ENCODE measurements at places on chromosomes 3 and 15.

DNA sequence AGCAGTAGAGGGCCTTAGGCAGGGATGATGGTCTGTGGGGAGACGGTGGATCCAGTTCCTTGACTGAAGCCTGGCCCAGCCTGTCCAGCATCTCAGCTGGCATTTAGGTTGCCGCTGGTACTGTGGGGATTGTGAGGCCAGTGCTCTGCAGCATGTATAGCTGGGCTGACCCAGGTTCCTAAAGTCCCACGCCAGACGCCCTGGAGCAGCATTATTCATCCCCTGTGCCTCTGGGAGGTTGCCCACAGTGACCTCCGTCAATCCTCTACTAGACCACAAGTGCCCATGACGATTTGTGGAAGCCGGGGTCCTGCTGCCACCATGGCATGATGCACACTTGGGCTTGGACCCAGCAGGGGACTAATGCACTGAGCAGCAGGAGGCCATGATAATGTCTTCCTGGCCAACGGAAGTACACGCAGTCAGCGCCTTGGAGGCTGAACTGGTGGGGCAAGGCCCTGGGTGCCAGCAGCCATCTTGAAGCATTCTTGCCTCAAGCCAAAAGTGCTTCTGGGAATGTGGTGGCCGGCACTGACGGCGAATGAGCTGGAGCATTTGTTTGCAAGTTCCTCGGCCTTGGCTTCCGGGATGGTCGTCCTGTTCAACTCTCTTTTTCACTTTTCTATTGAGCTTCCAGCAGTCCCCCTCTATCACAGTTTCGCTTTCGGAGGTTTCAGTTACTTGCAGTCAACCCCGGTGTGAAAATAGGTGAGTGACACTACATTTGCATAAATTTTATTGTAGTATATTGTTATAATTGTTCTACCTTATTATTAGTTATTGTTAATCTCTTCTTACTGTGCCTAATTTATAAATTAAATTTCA is 949.4 kb downstream of the ROBO1 start:
- no peak for DNase-seq

DNA sequence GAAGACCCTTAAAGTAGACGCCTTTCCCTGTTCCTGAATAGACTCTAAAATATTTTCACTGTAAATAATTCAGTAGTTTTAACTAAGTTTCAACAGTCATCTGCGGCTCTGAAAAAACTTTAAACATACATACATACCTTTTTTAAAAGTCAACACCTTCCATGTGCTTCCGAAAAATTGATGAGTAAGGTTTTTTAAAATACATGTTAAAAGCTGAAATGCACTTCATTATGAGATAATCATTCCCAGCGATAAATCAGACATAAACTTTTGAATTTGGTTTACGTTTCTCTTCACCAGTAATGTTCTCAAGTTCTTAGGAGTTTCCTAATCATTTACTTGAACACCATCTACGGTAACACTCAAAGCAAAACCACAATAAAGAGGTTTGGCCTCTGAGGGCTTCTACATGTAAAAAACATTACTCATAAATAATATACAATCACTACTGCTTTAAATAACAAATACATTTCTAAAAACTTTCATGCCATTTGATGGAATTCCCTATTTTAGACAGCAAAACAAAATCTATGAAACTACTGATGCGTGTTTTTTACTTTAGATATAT is 403.5 kb downstream of the SHQ1 start:
- no peak for DNase-seq

DNA sequence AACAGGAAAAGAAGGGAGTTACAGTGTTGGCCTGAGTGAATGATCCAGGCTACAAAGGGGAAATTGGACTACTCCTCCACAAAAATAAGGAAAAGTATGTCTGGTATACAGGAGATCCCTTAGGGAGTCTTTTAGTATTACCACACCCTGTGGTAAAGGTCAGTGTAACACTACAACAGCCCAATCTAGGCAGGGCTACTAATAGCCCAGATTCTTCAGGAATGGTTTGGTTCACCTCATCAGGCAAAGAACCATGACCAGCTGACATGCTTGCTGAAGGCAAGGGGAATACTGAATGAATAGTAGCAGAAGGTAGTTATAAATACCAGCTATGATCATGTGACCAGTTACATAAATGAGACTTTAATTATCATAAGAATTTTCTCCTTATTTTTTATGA is 372.6 kb upstream of the ATP11B start:
- DNase-seq: no peak

DNA sequence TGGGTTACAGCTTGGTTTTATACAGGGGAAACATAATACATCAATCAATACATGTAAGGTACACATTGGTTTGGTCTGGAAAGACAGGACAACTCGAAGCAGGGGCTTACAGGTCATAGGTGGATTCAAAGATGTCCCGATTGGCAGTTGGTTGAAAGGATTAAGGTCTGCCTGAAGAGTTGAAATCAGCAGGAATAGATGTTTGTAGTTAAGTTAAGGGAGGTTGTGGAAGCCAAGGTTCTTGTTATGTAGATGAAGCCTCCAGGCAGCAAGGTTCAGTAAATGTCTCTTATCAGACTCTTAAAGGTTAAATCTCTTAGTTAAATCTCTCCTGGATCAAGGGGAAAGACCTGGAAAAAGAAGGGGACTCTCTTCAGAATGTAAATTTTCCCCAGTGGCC is 58.4 kb upstream of the MINAR1 start:
- no peak for DNase-seq

DNA sequence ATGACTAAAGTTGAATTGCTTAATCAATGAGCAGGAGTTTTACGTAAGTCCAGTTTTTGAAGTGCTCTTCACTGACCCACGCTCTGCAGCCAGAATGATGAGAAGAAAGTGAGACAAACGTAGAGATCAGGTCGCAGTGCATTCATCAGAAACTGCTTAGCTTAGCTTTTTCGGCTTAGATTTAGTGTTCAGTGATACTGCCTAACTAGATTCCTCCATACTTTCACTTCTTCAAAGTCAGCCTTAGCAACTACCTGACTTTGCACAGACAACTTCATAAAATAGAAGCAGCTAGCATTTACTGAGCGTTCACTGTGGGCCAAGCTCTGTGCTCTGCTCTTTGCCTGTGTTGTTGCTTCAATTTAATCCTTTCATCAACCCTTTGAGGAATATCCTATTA is 116.1 kb downstream of the KCNH8 start:
- no peak for DNase-seq

DNA sequence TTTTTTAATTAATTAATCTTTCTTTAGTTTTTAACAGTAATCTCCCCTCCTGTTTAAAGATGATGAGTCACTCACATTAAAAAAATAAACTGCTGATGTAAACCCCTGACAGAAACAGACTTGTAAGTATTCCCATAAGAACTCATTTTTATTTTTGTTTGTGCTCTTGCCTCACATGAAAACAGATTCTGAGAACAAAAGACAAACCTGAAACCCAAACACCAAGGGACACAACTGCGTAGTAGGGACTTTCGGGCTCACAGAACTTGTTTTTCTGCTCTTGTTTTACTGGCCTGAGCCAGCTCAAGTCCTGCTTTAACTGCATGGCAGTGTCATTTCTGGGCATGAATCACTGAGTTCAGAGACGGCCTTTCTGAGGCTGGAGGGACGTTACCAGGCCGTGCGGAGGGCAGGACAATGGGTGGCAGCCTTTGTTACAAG is 600.8 kb downstream of the FOXP1 start:
- peak; percentile 26 for DNase-seq

- no peak for DNase-seq
These were observed 240.7 kb downstream of the SHOX2 start for GRCh38 chr3:157865352-157866000.

GRCh38 chr3:194995922-194996321 is 275.0 kb downstream of the XXYLT1 start:
- no peak for DNase-seq

DNA sequence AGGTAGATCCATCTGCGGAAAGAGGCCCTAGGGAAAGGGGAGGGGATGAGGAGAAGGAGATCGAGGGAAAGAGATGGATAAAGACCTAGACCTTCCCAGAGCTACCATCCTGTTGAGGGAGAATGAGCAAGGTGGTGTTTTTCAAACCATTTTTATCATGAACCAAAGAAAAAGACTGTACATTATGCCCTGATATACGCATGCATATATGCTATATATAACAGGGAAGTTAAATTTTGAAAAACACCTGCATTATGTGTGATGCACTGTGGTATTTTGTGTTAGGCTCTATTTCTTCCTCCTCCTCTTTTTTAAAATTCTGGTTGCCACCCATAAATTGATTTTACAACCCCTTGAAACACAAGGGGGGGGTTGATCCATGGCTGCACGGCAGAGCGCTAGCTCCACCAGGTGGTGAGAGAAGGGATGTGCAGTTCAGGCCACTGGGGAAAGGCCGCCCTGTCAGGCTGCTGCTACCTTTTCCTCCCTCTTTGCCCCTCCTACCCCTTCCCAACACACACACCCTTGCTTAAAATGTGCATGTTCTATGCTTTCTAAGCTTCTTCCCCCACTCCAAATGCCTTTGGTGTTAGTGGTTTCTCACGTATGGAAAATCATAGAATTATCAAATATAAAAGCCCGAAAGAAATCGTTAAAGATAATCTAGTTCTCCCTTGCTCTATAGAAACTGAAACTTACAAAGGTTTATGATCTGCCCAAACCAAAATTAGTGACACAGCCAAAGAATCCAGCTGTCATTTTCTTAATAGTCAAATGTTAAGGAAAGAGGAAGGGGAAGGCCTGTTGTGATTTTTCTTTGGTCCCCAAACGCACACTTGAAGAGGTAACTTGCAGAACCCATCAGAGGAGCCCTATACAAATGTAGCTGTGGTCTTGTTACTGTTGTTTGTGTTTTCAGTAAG is 262.0 kb upstream of the UMPS start:
- peak; percentile 13 for DNase-seq

DNA sequence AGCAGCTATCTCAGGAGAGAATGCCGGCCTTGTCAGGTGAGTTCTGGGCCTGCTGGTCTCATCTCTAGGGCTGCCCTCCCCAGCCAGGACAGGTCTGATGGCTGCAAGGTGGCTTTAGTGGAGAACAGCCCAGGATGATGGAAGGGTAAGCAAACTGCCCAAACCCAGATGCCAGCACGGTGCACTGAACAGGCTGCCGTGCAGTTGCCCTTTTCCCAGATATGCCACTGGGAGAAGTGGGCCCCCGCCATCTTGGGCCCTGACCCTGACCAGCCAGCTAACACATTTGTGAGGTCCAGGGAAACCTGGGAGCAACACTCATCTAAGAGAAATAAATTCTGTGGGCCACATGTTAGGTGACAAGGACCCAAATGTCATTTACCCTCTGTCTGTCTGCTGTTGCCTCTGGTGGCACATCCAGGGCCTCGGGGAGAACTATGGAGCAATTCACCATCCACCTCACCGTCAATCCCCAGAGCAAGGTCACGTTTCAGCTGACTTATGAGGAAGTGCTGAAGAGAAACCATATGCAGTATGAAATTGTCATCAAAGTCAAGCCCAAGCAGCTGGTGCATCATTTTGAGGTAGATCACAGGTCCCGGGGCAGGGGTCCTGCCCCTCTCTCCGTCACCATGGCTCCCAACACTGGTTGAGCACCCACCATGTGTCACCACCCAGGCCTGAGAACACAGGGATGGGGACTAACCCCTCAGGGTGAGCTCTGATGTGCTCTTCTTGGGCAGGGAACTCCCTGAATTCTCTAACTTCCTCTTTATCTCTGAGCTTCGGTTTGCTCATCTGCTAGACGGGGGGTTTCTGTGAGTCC is 1.8 kb downstream of the ITIH1 start:
- DNase-seq: no peak

DNA sequence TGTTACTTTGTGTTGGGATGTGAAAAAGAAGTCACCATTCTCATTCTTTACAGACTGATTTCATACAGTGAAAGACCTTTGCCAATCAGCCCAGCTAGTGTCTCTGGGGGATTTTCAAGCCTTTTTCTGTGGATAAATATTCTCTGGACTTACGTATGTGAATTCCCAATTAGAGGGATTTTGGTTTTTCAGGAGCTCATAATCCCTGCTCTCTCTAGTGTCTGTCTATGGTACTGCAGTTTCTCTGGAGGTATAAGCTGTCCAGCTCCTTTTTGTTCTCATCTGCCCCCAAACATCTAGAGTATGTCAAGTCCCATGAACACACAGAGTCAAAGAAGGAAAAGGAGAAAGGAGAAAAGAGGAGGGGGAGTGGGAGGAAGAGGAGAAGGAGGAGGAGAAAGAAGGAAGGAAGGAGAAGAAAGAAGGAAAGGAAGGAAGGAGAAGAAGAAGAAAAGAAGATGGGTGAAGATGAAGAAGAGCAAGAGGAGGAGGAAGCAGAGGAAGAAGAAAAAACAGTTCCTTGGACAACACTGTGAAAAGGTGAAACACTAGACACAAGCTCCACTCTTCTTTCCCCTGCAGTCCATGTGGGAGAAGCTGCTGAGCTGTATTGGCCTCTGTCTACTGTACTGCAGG is 218.6 kb downstream of the GREM1 start:
- DNase-seq: no peak

DNA sequence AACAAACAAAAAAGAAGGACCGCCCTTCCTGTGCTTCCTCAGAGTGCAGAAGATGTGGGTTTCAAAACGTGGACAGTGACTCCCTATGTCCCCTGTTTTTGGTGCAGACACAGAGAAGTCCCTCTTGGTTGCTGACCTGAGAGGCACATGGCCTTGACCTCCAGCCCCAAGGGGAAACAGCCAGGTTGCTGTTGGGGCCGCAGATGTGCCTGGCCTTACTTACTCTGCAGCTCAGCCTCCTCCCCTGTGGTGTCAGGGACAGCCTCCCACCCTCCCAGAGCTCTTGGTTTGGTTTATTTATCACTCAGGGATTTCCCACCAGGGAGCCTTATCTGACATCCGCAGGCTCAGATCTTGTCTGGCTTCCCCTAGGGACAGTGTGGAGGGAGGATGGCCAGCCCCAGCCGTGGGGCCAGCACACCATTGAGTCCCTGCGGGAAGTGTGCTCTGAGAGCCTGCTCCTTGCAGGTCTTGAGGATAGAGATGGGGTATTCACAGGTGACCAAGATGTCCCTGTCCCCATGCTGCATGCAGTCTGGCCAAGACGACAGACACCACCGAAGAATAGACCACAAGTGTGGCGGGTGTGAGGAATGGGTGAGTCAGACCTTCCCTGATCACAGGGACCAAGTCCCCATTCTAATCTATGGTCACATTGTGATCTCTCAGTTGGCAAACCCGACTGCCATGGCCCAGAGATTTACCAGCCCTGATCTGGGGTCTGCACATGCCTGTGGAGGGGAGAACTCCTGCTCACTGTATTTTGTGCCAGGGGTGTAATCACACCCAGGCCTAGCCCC is 134.3 kb upstream of the ABHD17C start:
- DNase-seq: no peak

GRCh38 chr3:129577366-129577765 is 29.1 kb downstream of the PLXND1 start:
- no peak for DNase-seq

DNA sequence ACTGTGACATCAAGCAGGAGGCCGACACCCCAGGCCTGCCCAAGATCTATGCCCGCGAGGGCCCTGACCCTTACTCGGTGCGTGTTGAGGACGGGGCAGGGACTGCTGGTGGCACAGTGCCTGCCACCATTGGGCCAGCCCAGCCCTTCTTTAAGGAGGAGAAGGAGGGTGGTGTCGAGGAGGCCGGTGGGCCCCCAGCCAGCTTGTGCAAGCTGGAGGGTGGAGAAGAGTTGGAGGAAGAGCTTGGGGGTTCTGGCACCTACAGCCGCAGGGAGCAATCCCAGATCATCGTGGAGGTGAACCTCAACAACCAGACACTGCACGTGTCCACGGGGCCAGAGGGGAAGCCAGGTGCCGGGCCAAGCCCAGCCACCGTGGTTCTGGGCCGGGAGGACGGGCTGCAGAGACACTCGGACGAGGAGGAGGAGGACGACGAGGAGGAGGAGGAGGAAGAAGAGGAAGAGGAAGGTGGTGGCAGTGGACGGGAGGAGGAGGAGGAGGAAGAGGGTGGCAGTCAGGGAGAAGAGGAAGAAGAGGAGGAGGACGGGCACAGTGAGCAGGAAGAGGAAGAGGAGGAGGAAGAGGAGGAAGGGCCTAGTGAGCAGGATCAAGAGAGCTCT is 5.4 kb downstream of the ZBTB47 start:
- DNase-seq: no peak
